ENCODE measurements at places on chromosomes 13 and 19.

- no peak for DNase-seq
Measured at GRCh38 chr13:51645154-51645650, 60.9 kb downstream of the WDFY2 start.

DNA sequence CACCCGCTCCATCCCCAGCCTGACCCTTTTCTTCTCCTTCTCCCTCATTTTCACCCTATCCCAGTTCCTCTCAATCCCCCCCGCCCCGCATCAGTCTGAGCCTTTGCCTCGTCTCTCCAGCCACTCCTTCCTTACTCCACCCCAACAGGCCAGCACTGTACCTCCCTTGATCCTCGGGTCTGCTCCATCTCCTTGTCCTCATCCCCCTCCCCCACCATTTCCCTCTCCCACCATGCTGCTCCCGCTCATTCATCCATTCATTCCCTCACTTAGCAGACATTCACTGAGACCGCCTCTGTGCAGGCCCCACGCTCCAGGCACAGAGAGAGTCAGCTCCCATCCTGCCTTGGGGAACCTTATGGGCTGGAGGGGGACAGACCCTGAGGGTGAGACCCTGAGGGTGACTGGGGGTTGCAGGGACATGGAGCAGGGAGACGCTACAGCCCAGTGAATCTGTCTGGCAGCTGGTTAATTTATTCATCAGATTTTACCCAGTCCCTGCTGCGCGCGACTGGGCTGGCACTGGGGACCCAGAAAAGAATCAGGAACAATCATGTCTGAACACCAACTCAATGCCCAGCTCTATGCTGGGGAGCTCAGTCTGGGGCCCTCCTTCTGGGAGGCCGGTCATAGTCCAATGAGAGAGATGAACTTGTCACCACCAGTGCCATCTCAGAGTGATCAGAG is 881 bp downstream of the ARHGAP33 start:
- DNase-seq = no peak

DNA sequence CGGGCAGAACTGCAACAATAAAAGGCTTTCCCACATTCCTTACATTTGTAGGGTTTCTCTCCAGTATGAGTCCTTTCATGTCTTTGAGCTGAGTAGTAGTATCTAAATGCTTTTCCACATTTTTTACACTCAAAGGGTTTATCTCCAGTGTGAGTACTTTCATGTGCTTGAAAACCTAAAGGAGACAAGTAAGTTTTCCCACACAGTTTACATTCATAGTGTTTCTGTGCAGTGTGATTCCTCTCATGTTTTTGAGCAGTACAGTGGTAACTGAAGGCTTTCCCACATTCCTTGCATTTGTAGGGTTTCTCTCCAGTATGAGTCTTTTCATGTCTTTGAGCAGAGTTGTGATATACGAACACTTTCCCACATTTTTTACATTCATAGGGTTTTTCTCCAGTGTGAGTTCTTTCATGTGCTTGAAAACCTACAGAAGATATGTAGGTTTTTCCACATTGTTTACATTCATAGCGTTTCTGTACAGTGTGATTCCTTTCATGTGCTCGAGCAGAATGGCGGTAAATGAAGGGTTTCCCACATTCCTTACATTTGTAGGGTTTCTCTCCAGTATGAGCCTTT is 47.0 kb downstream of the ZNF44 start:
- DNase-seq = no peak

GRCh38 chr19:6664916-6665315 is 5.0 kb downstream of the TNFSF14 start:
- no peak for DNase-seq

DNA sequence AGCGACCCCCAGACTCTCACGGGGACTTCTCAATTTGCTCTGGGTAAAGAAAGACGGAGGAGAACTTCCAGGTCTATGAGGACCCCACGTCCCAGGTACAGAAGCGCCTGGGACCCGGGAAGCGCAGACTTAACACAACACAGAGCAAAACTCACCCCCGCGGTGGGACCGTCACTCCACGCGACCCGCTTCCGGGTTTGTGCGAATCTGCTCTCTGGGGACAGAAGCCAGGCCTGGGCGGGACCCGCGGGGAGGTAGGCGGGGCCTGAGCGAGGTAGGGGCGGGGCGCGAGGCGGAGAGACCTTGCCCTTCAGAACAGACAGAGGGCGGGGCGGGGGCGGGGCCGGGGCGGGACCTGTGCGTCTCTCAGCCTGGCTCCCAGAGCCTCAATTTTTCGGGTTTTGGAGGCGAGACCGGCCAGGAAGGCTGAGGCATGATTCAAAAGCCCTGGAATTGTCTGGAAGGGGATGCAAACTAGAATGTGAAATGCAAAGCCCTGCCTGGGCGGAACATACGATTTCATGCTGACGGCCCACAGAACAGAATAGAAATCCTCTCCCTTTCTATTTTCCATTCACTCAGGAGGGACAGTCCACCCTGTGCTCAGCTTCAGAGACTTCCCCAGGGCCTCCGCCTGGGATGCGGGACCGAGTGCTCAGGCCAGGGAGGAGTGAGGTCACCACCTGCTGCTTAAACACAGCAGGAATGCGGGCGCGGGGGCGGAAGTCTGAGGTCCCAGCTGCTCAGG is 19.3 kb upstream of the ZNF888 start:
- peak; percentile 88 for DNase-seq

GRCh38 chr13:110520431-110521295 is 40.9 kb downstream of the RAB20 start:
- no peak for DNase-seq

DNA sequence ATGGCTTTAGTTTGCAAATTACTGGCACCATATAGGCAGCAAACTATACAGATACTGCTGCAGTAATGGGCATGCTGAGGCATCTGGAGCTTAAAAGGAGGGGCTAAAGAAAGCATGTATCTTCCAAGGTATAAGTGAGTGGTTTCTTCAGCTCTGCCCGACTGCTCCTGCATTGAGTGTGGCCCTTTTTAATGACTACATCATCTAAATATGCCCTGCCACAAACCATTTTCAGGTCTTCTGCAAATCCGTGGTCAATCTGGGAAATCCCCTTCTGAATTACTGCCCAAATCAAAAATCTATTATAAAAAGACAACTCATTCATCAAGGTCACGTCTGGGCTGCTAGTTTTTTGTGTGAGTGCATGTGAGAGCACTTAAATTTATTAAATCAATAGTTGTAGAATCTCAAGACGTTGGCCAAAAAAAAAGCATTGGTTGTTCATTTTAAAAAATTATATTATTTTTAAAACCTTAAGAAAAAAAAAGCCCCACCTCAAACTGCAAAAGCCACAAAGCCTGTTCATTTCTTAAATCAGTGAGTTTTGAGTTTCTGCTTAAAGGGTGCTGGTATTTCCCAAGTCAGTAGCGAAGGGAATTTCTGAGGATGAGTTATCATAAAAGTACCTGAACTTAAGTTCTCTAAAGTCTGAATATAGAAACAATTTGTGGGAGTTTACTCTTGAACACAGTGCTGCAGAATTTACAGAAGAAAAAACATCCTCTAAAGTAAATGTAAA is 16.3 kb downstream of the LCP1 start:
- no peak for DNase-seq

DNA sequence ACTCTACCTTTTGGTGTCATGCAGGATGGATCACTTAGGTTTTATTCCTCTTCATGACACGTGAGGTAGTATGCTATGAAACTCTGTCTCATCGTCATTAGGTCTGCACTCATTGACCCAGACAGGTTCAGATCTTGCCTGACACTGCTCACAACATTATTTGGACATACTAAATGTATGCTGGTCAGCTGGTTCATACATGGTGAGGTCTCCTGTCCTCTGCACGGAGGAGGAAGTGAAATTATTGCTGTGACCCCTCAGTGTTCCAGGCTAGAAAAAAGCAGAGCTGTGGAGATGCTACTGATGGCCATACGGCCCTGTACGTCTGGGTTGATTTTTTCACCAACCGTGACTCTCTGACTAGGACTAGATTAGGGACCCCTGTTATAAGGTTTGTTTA is 35.8 kb downstream of the LATS2 start:
- DNase-seq = no peak

- no peak for DNase-seq
Measured at GRCh38 chr19:8501981-8502380, 459 bp downstream of the PRAM1 start.

DNA sequence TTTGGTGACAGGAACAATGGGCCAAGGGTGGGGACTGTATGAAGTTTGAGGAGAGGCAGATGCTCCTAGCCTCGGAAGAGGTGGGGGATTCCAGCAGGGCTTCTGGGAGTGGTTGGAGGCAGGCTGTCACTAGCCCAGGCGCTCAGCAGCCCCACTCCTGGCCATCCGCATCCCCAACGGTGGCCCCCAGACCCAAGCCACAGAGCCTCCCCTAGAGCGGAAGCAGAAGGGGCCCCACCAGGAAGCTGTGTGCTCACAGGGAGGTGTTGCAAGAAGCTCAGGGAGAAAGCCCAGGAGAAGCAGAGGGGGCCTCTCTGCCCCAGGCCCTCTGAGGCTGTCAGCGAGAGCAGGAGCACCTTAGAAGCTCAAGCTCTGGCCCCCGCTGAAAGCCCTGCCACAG is 8.3 kb downstream of the PRAM1 start:
- no peak for DNase-seq

DNA sequence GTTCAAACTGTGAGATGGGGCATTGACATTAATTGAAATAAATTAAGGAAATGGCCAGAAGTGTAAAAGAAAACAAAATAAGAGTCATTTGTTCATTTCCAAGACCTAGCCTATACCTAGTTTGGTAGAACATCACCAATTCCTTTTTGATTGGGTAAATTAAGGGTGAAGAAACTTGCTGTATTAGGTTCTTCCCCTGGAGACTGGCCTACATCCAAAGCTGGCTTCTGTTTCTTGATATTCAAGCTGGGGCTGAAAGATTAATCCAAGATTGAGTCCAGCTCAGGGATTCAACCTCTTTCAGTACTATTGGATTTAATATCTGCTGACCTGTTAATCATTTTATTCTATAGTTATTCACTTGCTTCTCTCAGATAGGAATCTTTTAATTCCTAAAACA is 183.2 kb downstream of the GPC6 start:
- no peak for DNase-seq

DNA sequence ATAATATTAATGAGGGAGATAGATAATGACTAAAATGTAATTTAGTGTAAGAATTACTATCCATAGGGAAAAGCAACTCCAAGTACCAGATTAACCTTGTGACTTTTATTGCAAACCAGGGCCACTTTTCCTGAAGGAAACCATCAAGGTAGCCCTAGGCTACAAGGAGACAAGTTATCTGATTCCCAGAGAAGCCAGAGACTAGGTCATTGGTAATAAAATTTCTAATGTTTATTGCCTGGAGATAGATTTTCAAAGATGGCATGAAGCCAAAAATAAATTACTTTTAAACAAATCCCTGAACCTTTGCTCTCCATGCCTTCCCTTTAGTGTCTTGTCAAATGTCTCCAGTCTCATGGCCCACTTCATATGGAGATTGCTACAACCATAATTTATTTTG is 610.1 kb upstream of the SLC10A2 start:
- DNase-seq = no peak

- DNase-seq = no peak
Measured at GRCh38 chr19:41930926-41931592, 2.8 kb upstream of the ERFL start.

DNA sequence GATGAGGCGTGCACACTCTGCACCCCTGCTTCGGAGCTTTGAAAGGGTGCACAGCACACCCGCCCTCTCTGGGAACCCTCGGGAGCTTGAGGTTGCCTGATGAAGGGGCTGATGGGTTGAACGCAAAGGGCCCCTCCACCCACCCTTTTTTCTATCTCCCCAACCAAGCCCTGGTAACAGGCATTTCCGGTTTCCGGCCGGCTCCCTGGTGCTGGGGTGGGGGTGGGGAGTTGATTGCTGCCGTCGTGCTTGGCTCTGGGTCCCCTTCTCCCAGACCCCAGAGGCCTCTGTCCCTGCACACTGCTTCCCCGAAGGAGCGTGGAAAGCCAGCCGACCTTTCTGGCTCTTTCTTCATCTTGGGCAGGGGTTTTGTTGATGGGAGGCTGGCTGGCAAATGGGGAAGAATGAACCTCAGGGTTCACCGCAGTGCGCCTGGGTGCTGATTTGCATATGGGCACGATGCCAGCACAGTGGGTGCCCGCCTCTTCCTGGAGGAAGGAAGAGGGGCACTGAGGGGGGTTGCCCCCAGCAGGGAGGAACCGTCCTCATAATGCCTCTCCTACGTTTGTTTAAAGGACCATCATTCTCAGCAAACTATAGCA is 29.1 kb downstream of the VAV1 start:
- DNase-seq = peak; percentile 70

Data from stimulated activated CD4-positive, alpha-beta T cell treated with anti-CD3 and anti-CD28 coated beads, Interleukin-4, amount 100 ng/mL, for 48 hours (primary cell).